ENCODE measurements at places on chromosomes 7 and 10. TPM values are rescaled to one million over a fixed set of nuclear protein-coding genes. Genes with fewer than 3 reads are reported as not detected.

The PNLIPRP2 gene
- total RNA-seq: not detected

The DOCK4 gene
- total RNA-seq: 6.5 TPM

The SPDYE5 gene
- total RNA-seq: not detected

The HOXA6 gene
- 1.7 TPM for total RNA-seq

The PDE1C gene
- 0.72 TPM for total RNA-seq

The TUBB8 gene
- not detected for total RNA-seq

The NANOS1 gene
- total RNA-seq: 1.3 TPM

The FBXO24 gene
- 0.32 TPM for total RNA-seq

The SLC26A4 gene
- 0.24 TPM for total RNA-seq
